ENCODE measurements at places on chromosomes 1 and 21.

DNA sequence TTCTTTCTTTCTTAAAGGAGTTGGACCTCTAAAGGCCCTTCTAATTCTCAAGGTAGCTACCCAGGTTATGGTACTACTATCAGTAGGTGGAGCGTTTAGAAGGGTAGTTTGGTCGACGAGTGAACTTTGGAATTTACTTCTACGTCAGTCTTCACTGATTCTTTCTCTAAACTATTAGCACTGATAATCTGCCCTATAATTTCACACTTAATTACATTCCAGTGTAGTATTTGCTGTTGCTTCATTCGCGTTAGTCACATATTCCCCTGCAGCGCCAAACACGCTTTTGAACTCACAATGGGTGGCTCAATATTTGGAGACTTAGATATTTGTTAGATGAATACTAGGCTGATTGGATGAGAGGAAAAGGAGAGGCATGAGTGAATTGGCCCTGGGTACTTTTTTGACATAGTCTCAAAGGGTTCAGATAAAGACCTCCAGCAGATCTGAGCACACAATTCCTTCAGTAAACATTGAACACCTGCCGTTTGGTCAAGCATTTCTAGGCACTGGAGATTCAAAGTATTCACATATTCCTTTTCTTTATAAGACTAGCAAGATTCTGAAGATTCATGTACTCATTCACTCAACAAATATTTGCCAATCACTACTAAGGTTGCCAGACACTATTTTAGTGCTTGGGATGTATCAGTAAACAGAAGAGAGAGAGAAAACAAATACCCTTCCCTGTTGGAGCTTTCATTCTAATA, 929 bp upstream of the FOXJ3 start:
- DNase-seq = no peak

GRCh38 chr1:8424539-8425116, 106.7 kb downstream of the SLC45A1 start:
- peak; percentile 68 for DNase-seq

GRCh38 chr1:10302416-10302815, 92.0 kb downstream of the KIF1B start:
- no peak for DNase-seq

DNA sequence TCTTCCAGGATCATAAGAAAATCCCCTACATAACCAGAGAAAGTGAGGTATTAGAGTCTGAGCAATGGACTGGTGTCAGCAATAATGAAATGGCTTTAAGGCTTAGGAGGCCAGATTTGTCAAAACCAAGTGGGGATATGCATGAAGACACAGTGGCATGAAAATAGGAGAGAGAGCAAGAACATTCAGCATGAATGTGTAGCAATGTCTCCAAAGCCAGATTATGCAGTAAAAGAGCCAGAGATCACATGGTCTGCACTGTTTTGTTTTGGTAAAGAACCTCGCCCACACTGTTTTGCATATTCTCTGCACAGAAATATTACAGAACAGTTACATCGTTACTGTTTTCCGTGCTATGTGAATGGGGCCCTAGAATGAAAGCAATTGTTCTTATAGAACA, 589.4 kb downstream of the PLPP3 start:
- DNase-seq = no peak

GRCh38 chr1:78688697-78689096, 39.1 kb downstream of the IFI44 start:
- DNase-seq = no peak

DNA sequence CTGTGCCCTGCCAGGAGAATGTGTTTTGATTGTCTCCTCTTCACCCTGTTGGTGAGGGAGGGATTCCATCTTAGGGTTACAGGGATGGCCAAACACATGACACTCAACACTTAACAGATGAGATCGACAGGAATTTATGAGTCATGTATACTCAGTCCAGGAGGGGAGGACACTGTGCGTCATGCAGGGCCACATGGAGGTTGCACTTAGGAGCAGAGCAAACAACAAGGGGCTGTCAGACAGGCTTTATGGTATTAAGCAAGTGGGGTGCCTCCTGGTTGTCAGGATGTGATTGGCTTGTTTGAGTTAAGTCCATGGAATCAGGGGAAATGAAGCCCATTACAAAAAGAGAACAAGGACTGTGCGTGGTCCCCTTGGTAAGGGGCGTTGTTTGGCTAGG, 26.9 kb downstream of the EDARADD start:
- DNase-seq = no peak

All from ovary (tissue), 10 donors.